IPS DF 6.9 (cell line): ENCODE measurements at places on chromosomes 5 and 9.

DNA sequence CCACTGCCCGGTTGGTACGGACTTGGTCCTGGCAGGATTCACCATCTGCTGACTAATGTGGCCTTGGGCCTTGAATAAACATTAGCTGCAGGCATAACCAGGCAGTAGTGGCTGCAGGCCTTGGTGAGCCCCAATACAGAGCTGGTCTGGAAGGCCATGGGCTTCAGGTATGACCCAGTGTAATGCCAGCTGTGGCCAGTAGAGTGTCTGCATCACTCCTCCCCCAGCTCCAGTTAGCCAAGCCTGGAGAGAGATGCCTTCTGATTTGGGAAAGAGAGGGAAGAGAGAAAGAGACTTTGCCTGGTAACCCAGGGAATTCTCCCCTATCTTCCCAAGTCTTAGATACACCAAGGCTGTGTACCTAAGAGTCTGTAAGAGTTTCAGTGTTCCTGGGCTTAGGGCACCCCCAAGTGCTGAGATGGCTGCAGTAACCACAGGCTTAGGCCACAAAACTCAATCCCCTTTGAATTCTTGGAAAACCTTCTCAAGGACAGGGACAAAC lies 5.6 kb upstream of the C5 start:
- no peak for DNase-seq

DNA sequence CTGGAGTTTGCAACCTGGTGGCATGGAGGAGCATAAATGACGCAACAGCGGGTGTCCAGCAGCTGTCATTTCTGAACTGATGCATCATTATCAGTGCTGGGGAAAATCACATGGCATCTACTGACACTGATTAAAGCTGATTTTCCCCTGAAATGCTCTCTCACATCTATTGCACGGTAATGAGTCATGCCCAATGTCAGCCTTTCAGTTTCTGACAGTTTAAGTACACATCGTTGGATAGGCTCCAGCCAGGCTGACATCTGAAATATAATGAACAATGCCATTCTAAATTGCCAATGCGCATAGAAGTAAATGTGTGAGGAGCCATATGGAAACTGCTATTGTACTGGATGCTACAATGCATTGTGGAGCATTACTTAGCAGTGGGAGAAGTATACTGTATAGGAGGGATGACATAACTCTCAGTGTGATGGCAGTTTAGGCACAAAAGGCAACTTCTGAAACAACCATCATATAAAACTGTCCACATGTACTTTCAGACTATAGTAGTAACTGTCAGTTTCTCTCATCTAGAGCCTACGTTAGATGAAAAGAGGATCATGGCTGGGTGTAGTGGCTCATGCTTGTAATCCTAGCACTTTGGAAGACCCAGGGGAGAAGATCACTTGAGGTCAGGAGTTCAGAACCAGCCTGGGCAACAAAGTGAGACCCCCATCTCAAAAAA lies 389.3 kb upstream of the DMAC1 start:
- no peak for DNase-seq

- DNase-seq: no peak
Observed at GRCh38 chr9:122164286-122164685, 4.6 kb downstream of the MORN5 start.

GRCh38 chr5:150129813-150130492 lies 25.7 kb downstream of the PDGFRB start:
- DNase-seq: no peak

- DNase-seq: no peak
Observed at GRCh38 chr5:7837403-7837802, 13.5 kb downstream of the CFAP90 start.

DNA sequence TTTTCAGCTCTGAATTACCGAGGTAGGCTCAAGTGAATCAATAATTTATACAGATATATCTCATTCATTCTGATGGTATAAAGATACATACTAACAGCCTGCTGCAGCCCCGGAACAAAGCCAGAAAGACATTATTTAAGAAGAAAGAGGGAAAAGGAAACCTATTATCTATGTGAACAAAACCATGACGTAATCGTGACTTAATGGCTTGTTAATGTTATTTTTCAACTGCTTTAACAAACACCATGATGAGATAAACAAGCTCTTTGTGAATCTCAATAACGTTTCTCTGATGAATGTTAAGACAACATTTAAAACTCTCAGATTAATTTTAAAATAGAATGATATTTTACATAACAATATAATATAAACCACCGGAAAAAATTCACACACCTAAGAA lies 237.1 kb downstream of the SLF1 start:
- no peak for DNase-seq

- DNase-seq: no peak
Observed at GRCh38 chr5:151592855-151593408, 1.8 kb upstream of the FAT2 start.

DNA sequence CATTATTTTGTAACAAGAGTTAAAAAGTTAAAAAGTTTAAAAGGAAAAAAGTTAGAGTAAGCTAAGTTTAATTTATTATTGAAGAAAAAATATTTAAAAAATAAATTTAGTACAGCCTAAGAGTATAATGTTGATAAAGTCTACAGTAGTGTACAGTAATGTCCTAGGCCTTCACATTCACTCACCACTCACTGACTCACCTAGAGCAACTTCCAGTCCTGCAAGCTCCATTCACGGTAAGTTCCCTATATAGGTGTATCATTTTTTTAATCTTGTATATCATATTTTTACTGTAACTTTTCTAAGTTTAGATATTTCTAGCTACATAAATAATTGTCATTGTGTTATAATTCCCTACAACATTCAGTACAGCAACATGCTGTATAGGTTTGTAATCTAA lies 69.4 kb upstream of the PANK3 start:
- no peak for DNase-seq

DNA sequence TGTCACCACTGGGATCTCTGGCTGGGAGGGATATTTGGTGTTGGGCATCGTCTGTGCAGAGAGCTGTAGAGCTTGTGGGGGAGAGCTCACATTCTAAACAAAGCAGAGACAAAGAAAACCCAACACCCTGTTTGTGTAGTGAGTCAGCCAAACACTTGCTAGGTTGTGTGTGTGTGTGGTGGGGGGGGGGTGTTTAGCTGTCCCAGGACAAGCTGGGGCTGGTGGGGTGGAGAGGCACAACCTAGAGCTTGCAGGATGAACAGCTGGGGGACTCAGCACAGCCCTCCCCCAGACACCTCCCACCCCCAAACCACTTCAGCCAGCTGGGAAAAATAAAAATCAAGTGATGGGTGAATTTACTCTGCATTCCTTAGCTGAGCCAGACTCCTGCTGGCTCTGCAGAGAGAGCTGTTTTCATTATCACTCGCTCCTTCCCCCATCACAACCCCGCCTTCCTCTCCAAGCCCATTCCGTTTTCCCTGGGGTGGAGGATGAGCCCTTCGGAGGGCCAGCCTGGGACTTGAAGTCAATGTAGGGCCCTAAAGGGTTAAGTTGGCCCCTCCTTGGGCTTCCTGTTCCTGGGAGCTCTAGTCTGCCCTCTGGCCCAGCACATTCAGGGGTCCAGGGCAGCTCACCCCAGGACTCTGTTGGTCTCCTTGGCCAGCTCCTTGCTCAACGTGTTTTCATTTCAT lies 2.6 kb downstream of the OLFML2A start:
- DNase-seq: no peak

DNA sequence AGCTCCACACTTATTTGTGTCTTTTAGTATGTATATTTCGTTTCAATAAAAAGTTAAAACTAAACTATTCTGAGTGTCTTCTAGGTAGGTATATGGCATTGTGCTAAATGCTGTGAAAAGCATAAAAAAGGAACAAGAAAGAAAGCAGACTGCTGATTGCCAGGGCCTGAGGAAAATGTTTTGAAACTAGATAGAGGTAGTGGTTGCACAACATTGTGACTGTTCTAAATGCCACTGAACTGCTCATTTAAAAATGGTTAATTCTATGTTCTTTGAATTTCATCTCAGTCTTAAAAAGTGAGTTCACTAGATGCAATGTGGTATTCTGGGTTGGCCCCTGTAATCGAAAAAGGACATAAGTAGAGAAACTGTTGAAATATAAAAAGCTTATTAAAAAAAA lies 2.6 kb upstream of the ALAD start:
- DNase-seq: no peak

GRCh38 chr5:74419468-74419867 lies 221.1 kb downstream of the ENC1 start:
- DNase-seq: no peak

DNA sequence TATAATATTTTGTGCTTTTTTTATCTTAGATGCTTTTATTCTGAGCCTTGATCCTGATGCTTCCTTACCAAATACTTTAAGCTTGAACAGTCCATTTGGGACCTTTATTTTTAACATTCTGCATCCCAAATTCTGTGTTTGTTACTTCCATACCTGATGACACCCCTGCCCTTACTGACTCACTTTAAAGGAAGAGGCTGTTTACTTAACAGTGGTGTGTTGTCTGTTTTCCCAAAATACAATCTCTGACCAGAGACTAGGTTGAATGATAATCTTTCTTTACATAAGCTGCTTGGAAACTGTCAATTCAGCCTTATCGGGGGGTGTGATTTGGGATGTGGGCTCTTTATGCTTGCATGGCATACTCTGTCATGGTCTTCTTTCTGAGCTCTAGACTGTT lies 71.1 kb downstream of the SNX24 start:
- DNase-seq: no peak

GRCh38 chr9:19445452-19445851 lies 36.6 kb downstream of the ACER2 start:
- DNase-seq: no peak

GRCh38 chr9:21996438-21996837 lies 1.8 kb downstream of the CDKN2B-AS1 start:
- DNase-seq: no peak

GRCh38 chr9:125970340-125970739 lies 223.2 kb downstream of the PBX3 start:
- no peak for DNase-seq

GRCh38 chr5:51208296-51208695 lies 175.0 kb upstream of the ISL1 start:
- DNase-seq: no peak

DNA sequence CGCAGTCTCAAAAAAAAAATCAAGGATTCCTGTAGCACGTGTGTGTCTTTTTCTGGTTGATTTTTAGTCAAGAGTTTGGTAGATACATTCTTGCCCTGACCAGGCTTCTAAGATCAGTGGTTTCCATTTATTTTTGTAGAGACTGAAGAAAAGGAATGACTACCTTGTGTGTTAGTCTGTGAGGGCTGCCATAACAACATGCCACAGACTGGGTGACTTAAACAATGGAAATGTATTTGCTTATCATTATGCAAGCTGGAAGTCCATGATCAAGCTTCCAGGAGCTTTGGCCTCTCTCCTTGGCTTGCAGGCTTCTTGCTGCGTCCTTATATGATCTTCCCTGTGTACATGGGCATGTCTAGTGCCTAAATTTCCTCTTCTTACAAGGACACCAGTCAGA lies 127.0 kb downstream of the CCDC192 start:
- no peak for DNase-seq

GRCh38 chr5:118723021-118723338 lies 265.4 kb downstream of the DTWD2 start:
- DNase-seq: no peak

GRCh38 chr9:35258660-35259474 lies 97.1 kb downstream of the UNC13B start:
- DNase-seq: peak; percentile 31

DNA sequence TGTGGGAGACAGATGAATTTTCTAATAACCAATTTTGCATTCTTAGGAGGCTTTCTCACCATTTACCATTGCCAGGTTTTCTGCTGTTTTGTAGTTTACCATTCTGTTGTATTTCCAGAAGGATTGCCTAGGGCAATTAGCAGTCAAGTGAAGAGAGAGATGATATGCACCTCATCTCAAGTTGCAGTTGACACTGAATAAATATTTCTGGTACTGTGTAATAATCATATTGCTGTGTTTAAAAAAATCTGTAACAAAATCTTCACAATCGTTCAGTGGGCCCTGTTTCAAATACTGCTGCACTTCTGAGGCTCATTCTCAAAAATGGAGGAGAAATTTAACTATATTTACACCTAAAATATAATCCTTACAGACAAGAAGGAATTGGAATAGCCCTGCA lies 706.1 kb upstream of the PTPRD start:
- no peak for DNase-seq

DNA sequence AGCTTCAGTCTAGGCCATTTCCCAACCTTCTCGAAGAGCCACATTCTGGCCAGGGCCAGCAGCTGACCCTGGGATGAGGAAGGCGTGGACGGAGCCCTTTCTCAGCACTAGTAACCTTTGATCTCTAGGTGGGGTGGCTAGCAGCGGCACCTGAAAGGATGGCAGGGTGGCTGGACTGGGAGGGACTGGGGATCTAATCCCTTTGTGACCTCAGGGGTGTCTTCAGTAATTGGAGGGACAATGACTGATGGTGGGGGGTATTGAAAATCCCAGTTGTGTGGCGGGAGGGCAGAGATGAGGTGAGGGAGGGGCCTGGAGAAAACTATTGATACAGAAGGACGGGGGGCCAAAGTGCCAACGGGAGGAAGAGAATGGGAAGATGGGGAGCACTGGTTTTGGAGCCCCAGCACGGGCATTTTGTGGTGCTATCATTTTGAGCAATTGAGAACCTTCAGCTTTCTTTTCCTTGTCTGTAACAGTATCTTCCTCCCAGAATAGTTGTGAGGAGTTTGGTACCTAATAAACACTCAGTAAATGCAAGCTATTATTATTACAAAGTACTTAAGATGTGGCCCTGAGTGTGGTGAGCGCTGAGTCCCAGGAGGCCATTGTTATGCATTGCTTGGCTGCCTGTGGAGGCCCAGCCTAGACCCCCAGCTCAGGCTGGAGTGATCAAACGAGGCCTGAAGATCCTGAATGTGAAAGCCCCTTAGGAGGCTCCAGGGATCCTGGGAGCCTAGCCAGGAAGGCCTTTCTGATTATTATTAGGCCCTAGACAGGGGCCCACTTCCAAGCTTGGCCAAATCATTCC lies 37.3 kb upstream of the UBE2D2 start:
- peak; percentile 89 for DNase-seq

GRCh38 chr9:131942146-131942720 lies 137.4 kb downstream of the MED27 start:
- DNase-seq: no peak

- no peak for DNase-seq
Observed at GRCh38 chr5:1540831-1541701, 17.3 kb upstream of the LPCAT1 start.

GRCh38 chr9:33431420-33431819 lies 16.0 kb downstream of the AQP3 start:
- no peak for DNase-seq

DNA sequence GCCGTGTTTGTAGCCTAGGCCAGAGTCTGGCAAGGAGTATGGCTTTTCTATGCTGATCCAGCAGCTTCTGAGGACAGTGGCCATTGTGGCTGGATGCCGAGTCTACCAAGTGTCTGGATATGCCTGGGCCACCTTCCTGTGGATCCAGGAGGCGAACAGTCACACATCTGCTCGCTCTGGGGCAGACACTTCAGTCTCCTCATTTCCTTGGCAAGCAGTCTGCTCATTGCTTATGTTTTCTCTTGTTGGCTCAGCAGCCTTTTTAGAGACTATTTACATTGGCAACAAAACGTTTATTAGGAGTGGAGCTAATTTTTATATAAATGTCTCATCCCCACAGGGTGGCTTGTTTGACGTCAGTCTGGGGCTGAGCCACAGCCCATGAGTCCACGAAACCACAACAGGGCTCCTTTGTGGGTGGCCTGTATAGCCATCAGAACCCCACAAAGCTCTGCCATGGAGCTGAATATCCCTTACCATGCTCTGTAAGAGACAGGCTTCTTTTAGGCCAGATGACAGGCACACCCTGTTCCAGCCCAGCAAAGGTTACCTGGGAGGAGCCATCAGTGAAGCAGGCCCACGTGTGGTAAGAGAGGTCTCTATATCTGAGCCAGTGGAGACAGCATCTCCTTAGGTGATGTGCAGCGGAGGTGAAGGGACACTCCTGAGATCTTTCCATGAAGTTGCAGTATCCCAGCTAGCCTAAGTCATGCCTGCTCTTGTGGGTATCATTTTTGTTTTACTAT lies 221.7 kb downstream of the DIRAS2 start:
- no peak for DNase-seq
